ENCODE measurements at places on chromosomes 6 and 20.

GRCh38 chr6:14674458-14674857, 556.9 kb downstream of the CD83 start:
- no peak for DNase-seq

GRCh38 chr20:43748274-43748673, 21.5 kb upstream of the GTSF1L start:
- no peak for DNase-seq

- no peak for DNase-seq
Observed at GRCh38 chr6:105692613-105693215, 289.8 kb upstream of the PREP start.

DNA sequence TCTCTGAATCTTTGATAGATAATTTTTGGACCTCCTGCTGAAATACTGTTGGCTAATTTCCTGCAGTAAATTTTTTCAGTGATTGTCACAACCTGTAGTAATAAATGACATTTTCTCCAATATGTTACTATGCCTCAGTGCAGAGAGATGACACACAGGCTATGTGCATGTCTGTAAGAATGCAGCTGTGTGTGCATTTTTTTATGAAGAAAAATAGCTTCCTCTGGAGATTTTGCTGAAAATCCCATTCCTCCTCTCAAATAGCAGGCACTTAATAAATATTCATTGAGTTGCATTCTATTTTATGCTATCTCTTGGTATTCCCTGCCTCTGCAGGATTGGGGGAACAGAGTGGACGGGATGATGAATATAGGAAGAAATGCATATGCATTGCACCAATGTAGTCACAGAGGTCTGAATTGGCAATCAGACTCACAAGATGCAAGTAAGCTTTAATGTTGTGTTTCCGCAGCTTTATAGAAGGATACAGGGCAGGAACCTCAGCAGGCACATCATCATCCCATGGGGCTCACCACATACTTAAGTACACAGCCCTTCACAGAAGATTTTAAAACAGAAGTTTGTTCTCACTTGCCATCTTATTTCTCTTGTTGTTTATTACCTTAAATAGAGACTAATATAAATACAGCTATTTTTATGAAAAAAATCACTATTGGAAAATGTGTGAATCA, 474.7 kb downstream of the EPM2A start:
- no peak for DNase-seq

GRCh38 chr6:107628878-107629277, 139.0 kb downstream of the SOBP start:
- DNase-seq = no peak

GRCh38 chr6:73062837-73063236, 162.5 kb downstream of the KHDC1L start:
- DNase-seq = no peak

GRCh38 chr6:48472091-48472490, 361.1 kb upstream of the PTCHD4 start:
- DNase-seq = no peak

GRCh38 chr6:156068881-156069280, 613.2 kb upstream of the NOX3 start:
- no peak for DNase-seq

DNA sequence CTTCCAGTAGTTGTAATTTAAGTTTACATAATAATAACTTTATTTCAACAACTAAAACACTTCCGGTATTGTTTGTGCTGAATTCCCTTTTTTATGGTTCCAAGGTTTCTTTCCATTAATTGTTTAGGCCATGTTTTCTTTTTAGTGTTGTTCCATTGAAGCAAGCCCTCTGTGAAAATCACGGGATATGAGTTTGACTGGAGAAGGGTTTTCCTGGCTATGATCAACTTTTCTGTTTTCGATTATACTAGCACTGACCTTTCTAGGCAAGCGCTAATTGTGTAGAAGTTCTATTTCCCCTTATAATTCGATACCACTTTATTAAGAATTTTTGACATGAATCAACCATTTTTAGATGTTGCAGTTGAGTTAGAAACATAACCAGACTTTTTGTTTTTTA, 2.4 kb downstream of the LAMA2 start:
- DNase-seq = no peak

DNA sequence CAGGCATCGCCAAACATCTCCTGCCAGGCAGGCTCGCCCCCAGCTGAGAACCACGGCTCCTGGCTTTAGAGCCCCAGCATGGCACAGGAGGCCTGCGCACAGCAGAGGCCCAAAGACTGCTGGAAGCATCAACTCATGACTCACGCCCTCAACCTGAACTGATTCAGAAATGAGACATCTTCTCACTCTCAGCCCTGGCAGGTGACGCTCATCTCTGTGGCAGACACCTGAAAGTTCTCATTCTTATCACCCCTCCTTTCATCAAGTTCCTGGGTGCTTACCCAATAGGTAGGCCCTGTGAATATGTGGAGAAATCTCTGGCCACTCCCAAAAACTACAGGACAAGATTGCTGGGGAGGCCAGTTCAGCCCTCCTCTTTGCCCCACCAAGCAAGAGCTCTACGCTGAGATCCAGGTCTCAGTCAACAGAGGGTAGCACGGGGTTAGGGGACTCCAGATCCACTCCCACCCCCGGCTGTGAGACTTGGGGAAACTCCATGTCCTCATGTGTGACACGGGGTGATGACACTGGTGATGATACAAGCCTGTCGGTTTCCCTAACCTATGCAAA, 11.3 kb downstream of the NFATC2 start:
- no peak for DNase-seq

Measured in GM03348 (cell line).